Smooth muscle cell of the brain vasculature (primary cell): ENCODE measurements at places on chromosomes 6 and 20.

GRCh38 chr6:136753624-136754023 is 38.7 kb downstream of the MAP3K5 start:
- DNase-seq = no peak

GRCh38 chr6:12436683-12437082 is 146.5 kb downstream of the EDN1 start:
- DNase-seq = no peak

DNA sequence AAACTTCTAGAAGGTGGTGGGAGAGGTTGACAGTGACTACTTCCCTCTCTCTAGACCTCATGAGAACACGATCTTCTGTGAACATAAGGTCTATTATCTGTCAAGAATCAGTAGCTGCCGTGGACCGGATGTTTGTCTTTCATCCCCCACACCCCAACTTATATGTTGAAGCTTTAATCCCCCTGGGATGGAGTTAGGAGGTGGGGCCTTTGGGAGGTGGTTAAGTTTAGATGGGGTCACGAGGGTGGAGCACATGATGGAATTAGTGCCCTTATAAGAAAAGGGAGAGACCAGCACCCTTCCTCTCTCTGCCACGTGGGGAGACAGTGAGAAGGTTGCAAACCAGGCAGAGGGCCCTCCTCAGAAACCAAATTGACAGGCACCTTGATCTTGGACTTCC is 409.1 kb downstream of the QKI start:
- no peak for DNase-seq

DNA sequence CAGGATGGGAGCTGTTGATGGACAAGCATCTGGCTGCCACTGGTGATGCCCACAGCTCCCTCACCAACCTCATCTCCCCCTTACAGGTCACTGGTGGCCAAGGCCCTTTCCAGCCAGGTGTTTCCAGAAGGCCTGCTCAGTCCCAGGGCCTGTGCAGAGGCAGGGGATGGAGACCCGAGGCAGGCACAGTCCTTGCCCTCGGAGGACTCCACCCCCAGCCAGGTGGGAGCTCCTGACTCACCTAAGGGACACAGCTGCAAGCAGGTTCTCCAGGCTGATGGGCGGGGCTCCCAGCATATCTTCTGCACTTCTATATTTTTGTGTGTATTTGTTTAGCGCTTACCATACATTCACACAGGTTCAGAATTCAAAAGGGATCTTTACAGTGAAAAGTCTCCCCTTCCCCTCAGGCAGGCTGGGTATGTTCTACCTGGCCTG is 17.4 kb downstream of the PRPH2 start:
- DNase-seq = no peak

- DNase-seq = no peak
Measured at GRCh38 chr6:2480267-2480966, 235.0 kb upstream of the GMDS start.

DNA sequence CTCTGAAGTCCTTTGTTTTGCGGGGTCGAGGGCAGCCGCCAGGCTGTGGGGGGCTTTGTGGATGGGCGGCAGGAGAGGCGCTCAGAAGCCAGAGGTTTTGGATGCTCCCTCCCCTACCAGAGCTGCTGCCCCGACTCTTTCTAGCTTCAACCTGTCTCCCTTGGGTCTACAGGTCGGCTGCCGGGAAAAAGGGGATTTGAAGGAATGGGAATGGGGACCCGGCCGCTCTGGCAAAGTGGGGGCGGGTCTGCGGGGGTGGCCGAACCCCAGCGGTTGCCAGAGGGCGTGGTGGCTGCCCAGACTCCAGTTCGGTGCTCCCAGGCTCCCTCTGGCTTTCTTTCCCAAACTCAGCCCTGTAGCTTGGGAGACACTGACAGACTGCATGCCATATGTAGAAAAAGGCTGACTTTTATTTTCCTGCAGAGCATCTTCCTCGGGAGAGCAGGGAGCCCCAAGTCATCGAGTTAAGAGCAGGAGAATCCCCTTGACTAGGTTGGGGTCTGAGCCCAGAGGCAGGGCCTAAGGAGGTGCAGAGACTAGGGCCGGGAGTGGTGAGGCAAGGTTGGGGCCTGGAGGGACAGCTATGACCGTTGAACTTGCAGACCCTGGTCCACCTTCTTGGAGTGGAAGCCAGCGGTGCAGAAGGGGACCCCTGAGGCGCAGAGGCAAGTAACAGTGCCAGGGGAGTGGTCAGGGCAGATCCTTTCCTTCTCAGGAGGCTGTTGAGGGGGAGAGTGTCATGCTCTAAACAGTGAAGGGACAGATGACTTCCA is 1.4 kb upstream of the PPP1R18 start:
- no peak for DNase-seq

GRCh38 chr20:31881945-31882344 is 11.5 kb downstream of the TTLL9 start:
- DNase-seq = no peak

- DNase-seq = no peak
Measured at GRCh38 chr6:105786449-105786848, 299.7 kb upstream of the PRDM1 start.

DNA sequence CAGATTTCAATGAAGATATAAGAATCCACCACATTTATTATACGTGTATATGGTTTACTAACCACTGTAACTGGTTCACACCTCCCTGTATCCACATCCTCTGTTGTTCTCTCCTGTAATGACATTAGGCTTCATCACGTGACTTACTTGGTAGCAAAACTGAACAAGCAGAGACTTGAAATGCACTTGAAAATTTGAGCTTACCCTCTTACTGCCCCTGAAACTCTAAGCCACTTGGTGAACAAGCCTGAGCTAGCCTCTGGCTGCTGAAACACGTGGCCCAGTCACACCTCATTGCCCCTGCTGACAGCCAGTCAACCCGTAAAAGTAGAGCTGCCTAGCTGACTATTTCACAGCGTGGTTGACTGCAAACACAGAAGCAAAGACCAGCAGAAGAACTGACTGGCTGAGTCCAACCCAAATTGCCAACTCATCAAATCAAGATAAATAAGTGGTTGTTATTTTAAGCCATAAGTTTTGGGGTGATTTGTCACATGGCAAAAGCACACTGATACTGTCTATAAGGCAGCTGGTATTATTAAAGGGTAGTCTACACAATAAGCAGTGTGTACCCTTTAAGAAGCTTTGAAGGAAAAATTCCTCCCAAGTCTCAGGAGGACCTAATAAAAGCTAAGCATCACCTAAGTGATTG is 109.0 kb downstream of the RALGAPA2 start:
- DNase-seq = no peak

GRCh38 chr20:17542481-17542880 is 11.3 kb upstream of the BFSP1 start:
- DNase-seq = no peak

GRCh38 chr6:136365776-136366354 is 76.2 kb upstream of the BCLAF1 start:
- no peak for DNase-seq

DNA sequence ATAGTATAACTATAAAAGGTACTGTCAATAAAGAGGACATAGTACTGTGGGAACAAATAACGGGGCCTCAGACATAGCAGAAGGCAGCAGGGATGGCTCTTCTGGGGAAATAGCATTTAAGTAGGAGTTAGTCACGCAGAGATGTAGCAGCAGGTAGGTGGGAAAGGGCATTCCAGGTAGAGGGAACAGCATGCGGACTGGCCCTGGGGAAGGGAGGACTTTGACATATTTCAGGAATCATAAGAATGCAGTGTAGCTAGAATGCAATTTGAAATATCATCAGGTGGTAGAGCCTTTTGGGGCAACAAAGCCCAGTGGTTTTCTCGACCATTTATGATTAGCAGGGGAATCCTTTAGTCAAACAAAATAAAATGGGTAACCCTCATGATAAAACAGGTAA is 191.1 kb downstream of the SLC24A3 start:
- DNase-seq = no peak
